ENCODE measurements at places on chromosomes 1 and 21. TPM values are rescaled to one million over a fixed set of nuclear protein-coding genes. Genes with fewer than 3 reads are reported as not detected.

KCND3 gene
- total RNA-seq, result 5.5 TPM

NR5A2 gene
- 1.4 TPM for total RNA-seq

F11R gene
- 162 TPM for total RNA-seq

LCE2A gene
- total RNA-seq, result not detected

SLAMF9 gene
- not detected for total RNA-seq

COL11A1 gene
- 0.56 TPM for total RNA-seq

SMCP gene
- total RNA-seq, result not detected

NES gene
- total RNA-seq, result 39.8 TPM
